ENCODE measurements at places on chromosomes 2 and 18. TPM values are rescaled to one million over a fixed set of nuclear protein-coding genes. Genes with fewer than 3 reads are reported as not detected.

The SULT1C4 gene
- not detected for polyA plus RNA-seq

The TFCP2L1 gene
- polyA plus RNA-seq, result 62.2 TPM

DNA sequence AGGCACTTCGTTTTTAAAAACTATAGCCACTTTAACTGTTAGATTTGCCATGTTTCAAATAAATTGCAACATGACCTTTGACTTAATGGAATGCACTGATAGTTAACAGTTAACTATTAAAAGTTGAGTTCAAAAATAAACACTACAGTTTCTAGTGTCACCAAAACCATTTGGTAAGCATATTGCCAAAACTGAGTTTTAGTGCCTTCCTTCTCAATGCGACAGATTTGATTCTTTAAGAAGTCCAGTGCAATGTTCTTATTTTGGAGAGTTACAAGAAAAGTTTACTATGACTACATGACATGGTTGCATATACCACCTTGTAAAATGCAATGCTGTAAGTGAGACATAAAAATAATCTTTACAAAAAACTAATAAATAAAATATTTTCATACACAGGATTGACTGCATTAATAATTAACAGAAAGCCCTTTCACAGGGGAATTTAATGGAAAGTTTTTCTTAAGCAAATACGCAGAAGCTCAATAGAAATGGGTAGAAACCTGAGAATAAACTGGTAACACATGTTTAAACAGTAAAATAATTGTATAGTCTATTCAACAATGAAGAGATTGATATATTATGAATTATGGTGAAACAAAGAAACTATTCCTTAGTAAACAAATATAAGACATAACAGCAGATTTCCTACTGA lies 53.8 kb downstream of the GRB14 start:
- no peak for DNase-seq

DNA sequence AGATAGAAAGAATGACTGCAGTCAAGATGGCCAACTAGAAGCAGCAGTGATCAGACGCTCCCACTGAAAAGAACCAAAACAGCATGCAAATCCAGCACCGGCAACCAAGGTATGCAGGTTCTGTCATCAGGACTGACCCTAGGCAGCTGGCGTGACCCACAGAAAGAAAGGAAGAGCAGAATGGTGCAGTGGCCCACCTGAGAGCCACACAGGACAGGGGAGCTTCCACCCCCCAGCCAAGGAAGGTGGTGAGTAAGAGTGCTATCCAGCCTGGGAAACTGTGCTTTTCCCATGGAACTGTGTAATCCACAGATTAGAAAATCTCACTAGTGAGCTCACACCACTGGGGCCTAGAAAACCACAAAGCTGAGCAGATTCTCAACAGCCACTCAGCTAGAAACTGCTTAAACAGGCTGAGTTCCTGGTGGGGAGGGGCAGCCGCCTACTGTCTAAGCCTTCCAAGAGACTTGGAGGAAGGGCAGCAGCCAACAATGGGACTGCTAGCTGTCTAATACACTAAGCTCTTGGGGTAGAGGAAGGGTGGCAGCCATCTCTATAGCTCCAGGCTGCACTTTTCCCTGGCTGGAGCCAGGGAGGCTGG lies 127.9 kb downstream of the EVA1A start:
- DNase-seq, result no peak

GRCh38 chr2:18578033-18578432 lies 11.3 kb downstream of the NT5C1B start:
- no peak for DNase-seq

All from mammary epithelial cell (primary cell).